ENCODE measurements at places on chromosomes 7 and 10. TPM values are rescaled to one million over a fixed set of nuclear protein-coding genes. Genes with fewer than 3 reads are reported as not detected.

The OPN1SW gene
- total RNA-seq, result not detected

The INMT gene
- total RNA-seq, result 164 TPM

The ACTL6B gene
- not detected for total RNA-seq

DNA sequence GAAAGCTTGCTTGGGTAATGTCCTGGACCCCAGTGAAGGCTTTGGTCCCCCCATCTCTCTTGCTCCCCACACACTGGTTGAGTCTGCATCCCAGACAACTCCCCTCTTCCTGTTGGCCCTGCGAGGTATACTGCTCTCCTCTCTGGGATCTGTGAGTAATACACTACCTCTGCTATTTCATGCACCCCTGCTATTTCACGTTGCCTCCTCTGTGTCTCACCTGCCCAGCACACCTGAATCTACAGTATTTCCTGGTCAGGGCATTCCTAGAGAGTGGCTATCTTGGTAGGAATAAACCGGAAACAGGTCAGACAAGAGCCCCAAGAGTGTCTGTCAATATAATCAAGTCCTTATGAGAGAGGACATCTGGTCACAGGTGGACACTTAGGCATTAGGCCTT lies 114.3 kb upstream of the ODAD2 start:
- no peak for DNase-seq

- peak; percentile 82 for DNase-seq
These were observed 1.1 kb downstream of the MEPCE start for GRCh38 chr7:100430493-100431285.

The C7orf57 gene
- 1.6 TPM for total RNA-seq

- DNase-seq, result no peak
These were observed 7.4 kb downstream of the EGFR start for GRCh38 chr7:55026086-55026790.

DNA sequence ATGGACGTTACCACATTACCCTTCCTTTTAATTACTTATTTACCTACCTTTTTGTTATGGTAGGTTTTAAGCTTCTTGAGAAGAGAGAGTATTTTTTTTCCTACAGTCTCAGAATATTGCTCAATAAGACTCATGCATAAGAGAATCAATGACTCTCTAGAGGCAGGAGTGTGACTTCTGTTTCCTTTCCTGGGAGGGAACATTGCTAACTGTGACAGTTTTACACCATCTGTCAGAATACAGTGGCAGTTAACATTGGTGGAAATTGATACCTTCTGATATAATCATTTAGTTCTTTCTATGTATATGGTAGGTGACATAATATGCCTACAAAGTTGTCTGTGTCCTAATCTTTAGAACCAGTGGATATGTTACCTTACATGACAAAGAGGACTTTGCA lies 348.7 kb upstream of the POT1 start:
- DNase-seq, result no peak

DNA sequence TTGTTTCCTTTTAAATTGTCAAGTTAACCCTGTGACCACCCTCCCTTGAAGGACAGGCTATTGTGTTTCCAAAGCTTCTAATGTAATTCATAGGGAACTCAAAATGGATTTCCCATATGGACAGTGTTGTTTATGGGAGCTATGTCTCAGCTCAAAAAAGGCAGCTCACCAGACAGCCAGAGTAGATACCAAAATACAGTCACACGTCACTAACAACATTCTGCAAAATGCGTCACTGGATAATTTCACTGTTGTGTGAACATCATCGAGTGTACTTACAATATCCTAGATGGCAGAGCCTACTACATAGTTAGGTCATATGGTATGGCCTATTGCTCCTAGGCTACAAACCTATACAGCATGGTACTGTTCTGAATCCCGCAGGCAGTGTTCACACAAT lies 97.4 kb downstream of the AVL9 start:
- no peak for DNase-seq

GRCh38 chr7:36062154-36062815 lies 90.8 kb upstream of the EEPD1 start:
- no peak for DNase-seq

- DNase-seq, result no peak
These were observed 465.0 kb downstream of the GRID1 start for GRCh38 chr10:85901599-85901998.

The CDC14C gene
- not detected for total RNA-seq

The PDZD7 gene
- 0.58 TPM for total RNA-seq
